ENCODE measurements at places on chromosomes 6 and 20.
A peak's percentile ranks its signal among the peaks of the same experiment; 100 is the strongest.

- DNase-seq, result no peak
Observed at GRCh38 chr6:36065916-36066315, 38.3 kb downstream of the MAPK14 start.

DNA sequence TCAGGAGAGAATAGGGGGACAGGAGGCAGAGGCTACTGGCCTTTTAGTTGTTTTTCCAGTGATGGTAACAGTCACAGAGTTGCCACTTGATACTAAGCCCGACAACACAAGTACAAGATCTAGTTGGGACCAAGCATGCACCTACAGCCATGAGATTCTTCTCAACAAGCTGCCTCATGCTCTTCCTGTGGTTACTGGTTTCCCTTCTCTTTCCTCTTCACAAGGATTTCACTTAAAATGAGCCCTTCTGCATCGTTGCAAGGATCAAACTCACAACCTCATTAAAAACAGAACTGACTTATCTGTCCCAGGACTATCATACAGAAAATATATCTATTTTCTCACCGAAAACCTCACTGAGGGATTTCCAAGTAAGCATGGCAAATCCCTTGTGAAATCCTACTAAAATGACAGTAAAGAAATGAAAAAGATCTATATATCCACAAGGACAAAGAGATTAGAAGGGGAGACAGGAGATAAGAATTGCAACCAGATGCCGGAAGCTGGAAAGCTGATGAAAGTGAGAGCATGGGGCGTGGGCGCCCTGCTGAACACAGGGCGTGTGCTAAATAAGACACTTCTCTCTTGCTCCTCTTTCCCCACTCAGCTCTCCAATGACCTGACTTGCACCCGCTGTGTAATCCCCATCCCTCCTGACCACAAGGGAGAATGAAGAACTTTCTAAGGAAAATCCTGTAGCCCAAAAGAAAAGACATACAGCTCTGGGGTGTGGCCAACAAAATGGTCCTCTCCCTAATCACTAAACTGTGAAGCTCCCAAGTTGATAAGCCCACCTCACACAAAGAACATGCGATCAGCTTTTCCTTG is 13.4 kb downstream of the MTFR2 start:
- no peak for DNase-seq

GRCh38 chr20:47382746-47383415 is 26.4 kb upstream of the ZMYND8 start:
- no peak for DNase-seq

- no peak for DNase-seq
Observed at GRCh38 chr6:41298785-41299502, 12.5 kb upstream of the TREM1 start.

DNA sequence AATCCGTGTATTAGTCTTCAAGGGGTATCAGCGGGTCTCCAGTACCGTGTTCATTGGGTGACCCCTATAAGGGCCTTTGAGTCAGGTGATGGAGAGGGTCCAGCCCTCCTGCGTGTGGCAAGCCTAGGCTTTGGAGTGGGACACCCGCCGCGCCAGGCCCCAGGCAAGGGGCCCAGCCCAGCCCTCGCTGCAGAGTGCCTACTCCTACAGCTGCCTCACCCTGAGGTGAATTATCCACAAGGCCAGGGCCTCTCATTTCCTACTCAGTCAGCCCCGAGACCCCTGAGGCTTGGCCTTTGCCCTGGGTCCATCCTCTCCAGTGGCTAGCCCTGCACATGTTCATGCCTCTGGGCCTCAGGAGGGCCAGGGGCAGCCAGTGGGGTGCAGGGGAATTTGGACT is 45.1 kb downstream of the TMEM242 start:
- DNase-seq, result no peak

GRCh38 chr20:62961799-62962198 is 9.3 kb downstream of the SLC17A9 start:
- DNase-seq, result no peak

- DNase-seq, result no peak
Observed at GRCh38 chr20:17803765-17804164, 104.0 kb downstream of the BANF2 start.

GRCh38 chr20:32386091-32386490 is 28.0 kb downstream of the ASXL1 start:
- DNase-seq, result no peak

DNA sequence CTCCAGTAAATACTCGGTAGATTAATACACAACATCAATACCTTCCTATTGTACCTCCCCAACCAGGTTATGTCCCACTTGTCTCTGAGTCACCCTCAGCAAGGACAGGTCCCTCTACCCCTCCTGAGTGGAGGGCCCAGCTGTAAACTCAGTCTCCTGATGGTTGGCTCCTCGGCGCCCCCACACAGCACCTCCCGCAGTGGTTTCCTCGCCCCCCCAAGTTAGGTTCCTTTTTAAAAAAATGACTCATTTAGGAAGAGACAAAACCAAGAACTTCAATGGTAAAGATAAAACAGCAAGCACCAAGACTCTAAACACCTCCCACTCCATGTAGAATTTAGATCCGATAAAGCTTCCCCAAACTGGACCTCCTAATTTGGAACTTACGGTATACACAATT is 83.5 kb downstream of the TRERF1 start:
- DNase-seq, result peak; percentile 34

DNA sequence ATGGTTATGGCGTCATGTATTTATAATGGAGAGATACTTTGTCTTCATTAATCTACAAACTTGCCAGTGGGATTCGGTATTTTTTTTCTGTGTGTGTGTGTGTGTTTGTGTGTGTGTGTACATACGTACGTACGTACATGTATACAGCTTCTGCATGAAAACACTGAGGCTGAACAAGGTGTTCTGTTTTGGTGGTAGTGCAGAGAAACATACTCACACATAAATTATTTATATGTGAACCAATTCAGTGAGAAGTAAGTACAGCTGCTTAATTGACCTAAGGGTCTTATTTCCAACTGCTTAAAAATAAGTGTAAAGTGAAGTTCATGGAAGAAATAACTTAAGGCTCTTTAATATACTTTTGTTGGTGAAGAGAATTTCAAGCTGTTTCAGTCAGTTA is 234.2 kb downstream of the BCKDHB start:
- no peak for DNase-seq

DNA sequence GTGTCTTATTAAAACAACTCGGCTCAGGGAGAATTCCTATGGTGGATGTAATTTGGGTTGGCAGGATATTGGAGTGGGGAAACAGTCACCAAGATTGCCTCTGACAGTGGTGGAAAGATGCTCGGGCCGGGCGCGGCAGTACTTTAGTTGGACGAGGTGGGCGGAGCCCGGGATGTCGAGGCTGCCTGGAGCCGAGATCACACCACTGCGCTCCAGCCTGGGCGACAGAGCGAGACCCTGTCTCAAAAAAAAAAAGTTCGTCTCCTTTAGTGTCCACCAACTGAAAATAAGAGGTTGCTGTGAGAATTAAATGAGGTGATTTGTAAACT is 621 bp downstream of the NOL7 start:
- DNase-seq, result peak; percentile 20

- DNase-seq, result no peak
Observed at GRCh38 chr6:20747991-20748390, 213.7 kb downstream of the CDKAL1 start.

- DNase-seq, result no peak
Observed at GRCh38 chr6:89357390-89357789, 4.9 kb upstream of the UBE2J1 start.

- no peak for DNase-seq
Observed at GRCh38 chr20:3082955-3083952, 1.3 kb downstream of the AVP start.

GRCh38 chr6:154874773-154875592 is 120.1 kb upstream of the TIAM2 start:
- DNase-seq, result no peak

- DNase-seq, result no peak
Observed at GRCh38 chr6:131431718-131432117, 141.3 kb upstream of the ARG1 start.

DNA sequence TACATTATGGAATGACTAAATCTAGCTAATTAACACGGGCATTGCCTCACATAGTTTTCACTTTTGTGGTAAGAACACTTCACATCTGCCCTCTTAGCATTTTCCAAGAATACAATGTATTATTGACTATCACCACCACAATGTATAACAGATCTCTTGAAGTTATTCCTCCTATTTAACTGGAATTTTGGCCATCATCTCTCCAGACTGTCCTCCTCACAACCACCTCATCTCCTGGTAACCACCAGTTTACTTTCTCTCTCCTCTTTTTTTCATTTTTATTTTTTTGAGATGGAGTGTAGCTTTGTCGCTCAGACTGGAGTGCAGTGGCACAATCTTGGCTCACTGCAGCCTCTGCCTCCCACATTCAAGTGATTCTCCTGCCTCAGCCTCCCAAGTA is 8.2 kb upstream of the SHLD1 start:
- DNase-seq, result no peak

GRCh38 chr20:18688676-18689075 is 100.8 kb downstream of the DTD1 start:
- DNase-seq, result no peak

DNA sequence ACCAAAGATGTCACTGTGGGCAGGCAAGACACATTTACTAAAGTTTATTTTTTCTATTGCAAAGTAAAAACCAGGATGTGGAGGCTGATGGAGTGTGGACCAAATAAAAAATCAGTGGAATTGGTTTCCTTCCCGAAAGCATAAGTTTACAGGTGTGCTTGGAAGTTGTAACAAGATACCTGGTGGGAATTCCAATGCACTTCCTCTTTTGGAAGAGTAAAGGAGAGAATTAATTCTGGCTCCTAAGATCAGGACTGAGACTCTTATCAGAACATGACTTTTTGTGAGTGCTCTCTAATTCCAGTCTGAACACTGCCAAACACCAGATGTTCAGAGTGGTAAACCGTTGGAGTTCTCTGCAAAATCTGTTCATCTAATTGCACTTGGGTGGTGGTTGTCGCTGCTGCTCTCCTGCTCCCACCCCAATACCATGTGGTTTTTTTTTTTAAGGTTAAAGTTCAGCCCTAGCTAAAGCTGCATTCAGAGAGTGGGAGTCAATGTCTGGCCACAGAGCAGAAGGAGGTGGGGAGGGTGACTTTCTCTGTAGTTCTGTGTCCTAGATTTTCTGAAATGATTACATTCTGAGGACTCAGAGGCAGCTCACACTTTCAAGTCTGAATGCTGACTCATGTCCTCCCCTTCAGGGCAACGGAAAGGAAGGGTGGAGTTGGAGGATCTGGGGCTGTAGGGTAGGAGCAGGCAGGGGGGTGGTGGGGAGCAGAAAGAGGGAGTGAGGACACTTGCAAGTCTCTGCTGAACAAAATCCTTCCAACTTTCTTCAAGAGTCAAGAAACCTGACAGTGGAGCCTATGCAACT is 275.8 kb upstream of the PRDM1 start:
- no peak for DNase-seq

DNA sequence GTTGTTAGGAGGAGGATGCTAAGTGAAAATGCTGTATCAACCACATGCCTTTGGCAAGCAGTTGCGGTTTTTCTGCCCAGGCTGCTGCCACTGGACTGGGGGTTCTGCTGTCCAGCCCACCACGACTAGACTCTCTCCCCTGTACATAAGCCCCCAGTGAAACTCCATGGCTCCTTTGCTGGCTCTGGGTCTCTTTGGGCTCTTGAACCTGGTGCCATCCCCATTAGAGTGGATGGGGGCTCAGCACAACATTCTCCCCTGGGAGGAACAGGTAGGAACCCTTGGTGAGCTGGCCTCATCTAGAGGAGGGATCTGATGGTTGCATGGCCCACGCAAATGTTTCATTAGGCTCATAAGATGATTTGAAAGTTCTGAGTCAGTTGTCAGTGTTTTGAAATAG is 204.8 kb upstream of the KCNG1 start:
- DNase-seq, result no peak

GRCh38 chr20:9506964-9507369 is 7.4 kb upstream of the LAMP5 start:
- DNase-seq, result no peak

- no peak for DNase-seq
Observed at GRCh38 chr6:106225581-106225980, 100.0 kb downstream of the ATG5 start.

GRCh38 chr20:62030834-62031434 is 34.7 kb downstream of the TAF4 start:
- no peak for DNase-seq

- no peak for DNase-seq
Observed at GRCh38 chr6:159880412-159880975, 10.3 kb upstream of the MAS1 start.

DNA sequence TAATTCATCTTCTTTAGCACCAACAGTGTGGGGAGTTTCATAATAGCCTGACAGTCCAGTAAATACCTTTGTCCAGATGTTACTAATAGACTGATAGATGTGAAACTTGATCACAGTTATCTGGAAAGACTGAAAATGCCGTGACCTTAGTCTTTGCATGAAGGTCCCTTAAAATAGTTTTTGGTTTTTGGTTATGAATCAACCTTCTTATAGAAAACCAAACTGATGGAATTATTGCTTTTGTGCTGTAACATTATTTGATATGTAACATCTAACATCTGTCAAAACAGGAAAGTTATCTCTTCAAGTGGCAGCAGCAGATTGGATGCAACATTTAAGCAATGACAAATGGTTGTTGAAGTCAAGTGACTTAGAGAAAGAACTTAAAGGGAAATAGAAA is 190.4 kb downstream of the DOK5 start:
- no peak for DNase-seq

GRCh38 chr20:49397525-49397924 is 84.9 kb downstream of the KCNB1 start:
- no peak for DNase-seq

- no peak for DNase-seq
Observed at GRCh38 chr6:37696220-37696840, 1.4 kb downstream of the MDGA1 start.

All from activated CD8-positive, alpha-beta memory T cell treated with anti-CD3 and anti-CD28 coated beads for 1 hour (primary cell).